ENCODE measurements at places on chromosomes 2 and 18.

DNA sequence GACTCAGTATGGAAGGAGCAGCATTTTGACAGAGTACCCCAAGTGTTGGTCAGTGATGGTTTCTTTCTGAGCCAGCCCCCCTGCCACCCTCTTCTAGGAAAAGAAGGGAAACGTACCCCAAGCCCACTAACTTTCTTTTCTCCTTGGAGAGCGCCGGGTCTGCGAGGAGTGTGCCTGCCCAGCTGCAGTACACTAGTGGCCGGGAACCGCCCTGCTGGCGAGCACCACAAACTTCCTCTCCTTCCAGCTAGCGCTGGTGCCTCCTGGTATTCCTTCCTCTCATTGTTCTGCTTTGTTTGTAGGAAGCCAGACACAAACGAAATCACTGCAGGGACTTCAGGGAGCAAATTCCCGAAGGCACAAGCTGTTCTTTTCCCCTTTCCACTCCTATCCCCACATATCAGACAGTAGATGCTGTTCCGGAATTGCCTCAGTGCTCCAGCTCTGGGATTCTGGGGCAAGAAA, 1.8 kb downstream of the CCDC85A start:
- no peak for DNase-seq

GRCh38 chr2:8956774-8957173, 46.7 kb downstream of the MBOAT2 start:
- no peak for DNase-seq

- no peak for DNase-seq
Measured at GRCh38 chr18:68394705-68395104, 320.2 kb downstream of the TMX3 start.

DNA sequence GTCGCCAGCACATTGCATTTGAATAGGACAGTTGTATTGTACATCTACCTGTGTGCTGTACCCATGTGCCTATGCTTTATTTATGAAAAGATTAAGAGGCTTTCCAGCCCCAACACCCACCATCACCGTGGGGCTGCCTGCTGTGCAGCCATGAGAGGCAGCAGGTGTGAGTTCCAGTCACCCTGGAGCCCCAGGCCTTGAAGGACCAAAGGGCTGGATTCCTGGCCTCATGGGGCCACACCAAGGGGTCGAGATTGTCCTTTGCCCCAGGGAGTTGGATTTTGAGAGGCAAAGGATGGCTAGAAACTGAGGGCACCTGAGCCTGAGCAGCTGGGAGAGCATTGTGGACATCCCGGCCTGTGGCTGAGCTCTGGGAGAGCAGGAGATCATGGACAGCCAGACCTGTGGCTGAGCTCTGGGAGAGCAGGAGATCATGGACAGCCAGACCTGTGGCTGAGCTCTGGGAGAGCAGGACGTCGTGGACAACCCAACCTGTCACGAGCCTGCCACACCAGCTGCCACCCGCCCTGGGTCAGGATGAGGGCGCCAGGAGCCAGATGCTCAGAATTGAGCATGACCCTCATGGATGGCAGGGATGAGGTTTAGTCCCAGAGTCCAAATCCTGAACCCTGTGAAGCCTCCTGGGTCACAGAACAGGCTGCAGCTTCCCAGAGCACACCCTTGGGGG, 182.5 kb upstream of the RAB6C start:
- no peak for DNase-seq

GRCh38 chr2:61016392-61017002, 1.0 kb upstream of the PEX13 start:
- no peak for DNase-seq

DNA sequence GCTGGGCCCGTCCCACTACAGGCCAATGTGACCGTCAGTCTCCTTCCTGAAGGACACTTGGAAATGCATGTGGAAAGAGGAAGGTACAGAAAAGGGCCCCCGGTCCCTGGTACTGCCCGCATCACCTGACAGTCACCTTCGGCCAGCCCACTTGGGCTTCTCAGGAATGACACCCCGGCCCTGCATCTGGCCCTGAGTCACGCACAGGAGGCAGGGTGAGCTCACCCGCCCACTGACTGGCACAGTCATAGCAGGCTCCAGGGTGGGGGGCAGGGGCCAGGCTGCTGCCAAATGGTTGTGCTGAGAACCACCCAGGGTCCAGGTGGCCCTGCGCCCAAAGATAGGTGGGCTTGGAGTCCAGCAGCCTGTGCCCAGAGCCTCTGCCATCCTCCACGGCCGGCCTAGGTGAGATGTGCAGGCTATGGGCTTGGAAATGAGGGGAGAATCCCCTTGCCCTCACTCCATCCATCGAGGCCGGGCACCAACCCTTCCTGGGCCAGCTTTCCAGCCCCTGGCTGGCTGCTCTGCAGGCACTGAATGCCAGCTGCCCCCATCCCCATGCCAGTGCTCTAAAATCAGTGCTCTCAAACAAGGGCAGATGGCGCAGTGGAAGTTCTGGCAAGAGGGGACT, 14.1 kb downstream of the EMX1 start:
- DNase-seq: no peak

- no peak for DNase-seq
Measured at GRCh38 chr2:220417503-220417902, 790.1 kb downstream of the SLC4A3 start.

GRCh38 chr2:176157499-176158185, 535 bp downstream of the HOXD3 start:
- no peak for DNase-seq

GRCh38 chr2:96336104-96336775, 674 bp downstream of the NCAPH start:
- DNase-seq: no peak

GRCh38 chr2:236955521-236956030, 130.1 kb upstream of the COPS8 start:
- DNase-seq: no peak

DNA sequence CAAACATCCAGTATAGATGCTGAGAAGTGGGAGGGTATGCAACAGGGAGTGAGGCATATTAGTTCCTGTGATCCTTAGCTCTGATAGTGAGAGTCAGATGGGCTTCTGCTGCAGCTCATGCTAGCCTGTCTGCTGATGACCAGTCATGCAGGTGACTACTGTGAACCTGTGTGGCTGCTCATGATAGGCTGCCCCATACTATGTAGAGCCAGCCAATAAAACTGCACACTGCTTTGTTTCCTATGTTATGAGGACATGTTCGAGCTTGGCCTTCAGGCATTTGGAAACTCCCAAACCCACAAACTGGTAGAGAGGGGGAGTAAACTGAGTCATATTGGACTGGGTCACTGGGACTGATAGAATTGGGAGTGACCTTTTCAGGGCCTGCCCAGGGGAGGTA, 20.1 kb upstream of the SERPINE2 start:
- no peak for DNase-seq

GRCh38 chr2:111904726-111905474, 6.5 kb downstream of the MERTK start:
- DNase-seq: no peak

GRCh38 chr2:74206180-74206688, 7.8 kb downstream of the MTHFD2 start:
- no peak for DNase-seq

GRCh38 chr2:196177124-196177523, 5.7 kb upstream of the STK17B start:
- DNase-seq: no peak

- DNase-seq: no peak
Measured at GRCh38 chr2:9993488-9994165, 42.1 kb downstream of the GRHL1 start.

GRCh38 chr2:239216614-239217273, 184.1 kb downstream of the HDAC4 start:
- DNase-seq: peak; percentile 34

DNA sequence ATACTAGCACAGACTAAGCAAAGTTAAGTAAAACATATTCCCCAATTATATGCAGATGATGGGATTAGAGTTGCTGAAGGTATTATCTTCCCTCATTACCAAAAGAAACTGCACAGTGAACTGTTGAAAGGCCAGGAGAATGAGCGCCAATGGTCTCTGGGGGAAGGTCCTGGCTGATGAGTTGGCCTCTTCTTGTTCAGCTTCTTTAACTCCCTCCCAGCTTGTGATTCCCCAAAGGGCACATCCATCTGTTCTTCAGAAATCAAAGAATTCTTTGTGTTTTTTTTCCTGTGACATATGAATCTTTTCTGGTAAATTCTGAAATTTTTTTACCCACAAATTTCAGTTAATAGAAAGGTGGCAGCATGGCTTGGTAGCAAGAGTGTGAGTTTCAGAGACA, 667.6 kb downstream of the CNTNAP5 start:
- DNase-seq: no peak

GRCh38 chr18:36718705-36719328, 110.0 kb downstream of the TPGS2 start:
- DNase-seq: no peak

GRCh38 chr2:85066874-85067351, 66.3 kb upstream of the TCF7L1 start:
- DNase-seq: peak; percentile 4

DNA sequence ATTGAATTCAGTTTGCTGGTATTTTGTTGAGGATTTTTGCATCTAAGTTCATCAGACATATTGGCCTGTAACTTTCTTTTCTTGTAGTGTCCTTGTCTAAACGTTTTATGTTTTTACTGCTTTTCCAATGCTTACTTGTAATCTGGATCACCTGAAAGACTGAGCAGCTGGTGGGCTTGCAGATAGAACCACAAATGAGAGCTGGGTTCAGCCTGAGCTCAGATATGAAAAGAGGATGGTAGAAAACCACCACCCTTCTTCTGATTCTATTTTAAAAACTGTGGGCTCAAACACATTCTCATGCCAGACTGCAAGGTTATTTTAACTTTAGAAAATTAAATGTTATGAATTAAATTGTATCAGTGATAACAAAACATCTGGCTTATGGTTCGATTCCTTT, 70.8 kb downstream of the DDX18 start:
- DNase-seq: no peak

DNA sequence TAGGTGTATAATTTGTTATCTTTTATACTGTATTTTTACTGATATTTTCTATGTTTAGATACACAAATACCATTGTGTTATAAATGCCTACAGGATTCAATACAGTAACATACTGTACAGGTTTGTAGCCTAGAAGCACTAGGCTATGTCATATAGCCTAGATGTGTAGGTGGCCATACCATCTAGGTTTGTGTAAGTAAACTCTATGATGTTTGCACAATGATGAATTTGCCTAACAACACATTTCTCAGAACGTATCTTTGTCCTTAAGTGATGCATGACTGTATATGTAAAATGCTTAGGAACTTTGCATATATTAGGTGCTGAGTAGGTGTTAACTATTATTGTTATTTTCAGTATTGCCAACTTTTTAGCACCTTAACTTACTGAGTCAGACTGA, 17.3 kb downstream of the UNC80 start:
- DNase-seq: no peak

All from stimulated activated naive CD4-positive, alpha-beta T cell (primary cell).